Activated T-helper 17 cell treated with anti-CD3 and anti-CD28 coated beads, Interleukin-2, amount 50 U/mL, for 72 hours (primary cell): ENCODE measurements at places on chromosomes 11 and 22.

DNA sequence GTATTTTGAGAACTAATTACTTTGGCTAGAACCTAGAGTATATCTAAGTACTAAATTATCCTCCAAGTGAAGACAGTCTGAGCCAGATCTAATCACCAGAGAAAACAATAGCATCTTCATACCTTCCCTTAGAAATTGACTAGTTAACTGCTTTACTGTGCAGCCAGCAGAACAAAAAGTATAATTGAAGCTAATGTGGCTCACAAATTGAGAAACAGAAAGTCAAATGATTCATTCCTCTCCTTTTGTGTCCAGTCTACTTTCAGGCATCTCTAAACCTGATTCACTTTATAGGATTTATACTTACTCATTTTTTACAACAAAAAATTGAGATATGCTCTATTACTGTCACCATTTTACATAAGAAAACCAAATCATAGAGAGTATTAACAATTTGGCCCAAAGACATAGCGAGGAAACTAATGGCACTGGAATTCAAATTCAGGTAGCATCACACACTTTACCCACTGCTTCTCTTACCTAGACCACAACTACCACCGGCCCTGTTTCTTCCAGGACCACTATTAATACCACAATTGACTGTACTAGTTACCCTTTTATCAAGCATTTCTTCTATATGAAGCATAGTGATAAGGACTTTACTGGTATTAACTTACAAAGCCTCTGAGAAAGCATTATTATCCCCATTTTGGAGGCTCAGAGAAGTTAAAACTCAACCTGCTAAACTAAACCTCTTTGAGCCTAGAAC is 1402.6 kb upstream of the TENM4 start:
- ATAC-seq, result no peak

- ATAC-seq, result no peak
These were observed 72.3 kb upstream of the GRK3 start for GRCh38 chr22:25492162-25492561.

GRCh38 chr22:16912281-16912680 is 87.1 kb upstream of the XKR3 start:
- no peak for ATAC-seq

DNA sequence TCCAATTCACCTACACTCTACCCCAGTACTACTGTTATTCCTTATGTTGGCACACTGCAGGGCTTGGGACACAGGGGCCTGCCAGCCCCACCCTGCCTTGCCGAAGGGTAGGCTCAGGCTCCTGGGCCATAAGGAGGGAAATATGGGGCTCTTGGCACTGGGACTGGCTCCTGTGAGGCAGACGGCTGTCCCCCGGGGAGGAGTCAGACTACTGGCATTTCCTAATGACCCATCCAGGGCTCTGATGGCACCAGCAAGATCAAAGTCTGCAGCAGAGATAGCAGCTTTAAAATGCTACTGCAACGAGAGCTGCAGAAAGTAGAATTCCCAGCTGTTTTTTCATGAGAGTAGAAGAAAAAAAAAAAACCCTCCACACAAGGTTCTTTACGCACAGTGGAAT is 42.2 kb upstream of the CYP2D6 start:
- no peak for ATAC-seq

GRCh38 chr11:128165572-128165971 is 421.8 kb downstream of the ETS1 start:
- no peak for ATAC-seq

GRCh38 chr11:35944503-35945136 is 758 bp downstream of the LDLRAD3 start:
- ATAC-seq, result no peak

- peak; percentile 56 for ATAC-seq
These were observed 10.6 kb downstream of the FLI1 start for GRCh38 chr11:128704517-128704916.

- ATAC-seq, result no peak
These were observed 121.8 kb upstream of the PAX6 start for GRCh38 chr11:31932879-31933278.
